ENCODE measurements at places on chromosomes 7 and 10. TPM values are rescaled to one million over a fixed set of nuclear protein-coding genes. Genes with fewer than 3 reads are reported as not detected.

DNA sequence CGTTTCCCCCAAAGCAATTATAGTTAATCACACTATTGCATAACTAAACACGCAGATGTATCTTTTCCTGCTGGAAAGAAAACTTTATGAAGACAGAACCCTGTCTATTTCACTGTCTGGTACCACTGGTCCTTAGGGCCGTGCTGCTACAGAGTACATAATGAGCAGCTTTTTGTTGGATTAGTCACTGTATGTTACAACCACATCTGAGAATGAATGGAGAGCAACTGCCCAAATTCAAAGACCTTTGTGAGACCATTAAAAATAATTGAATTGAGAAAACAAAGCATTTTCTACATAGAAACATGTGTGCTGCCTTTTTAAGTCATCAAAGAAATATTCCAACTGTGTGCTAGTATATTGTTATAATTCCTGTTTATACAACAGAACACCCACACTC lies 111.3 kb upstream of the SORCS1 start:
- DNase-seq, result no peak

The ACSM6 gene
- 0.48 TPM for total RNA-seq

- no peak for DNase-seq
These were observed 53.6 kb upstream of the PODXL start for GRCh38 chr7:131610007-131610406.

The AMZ1 gene
- 0.11 TPM for total RNA-seq

Data from urinary bladder (tissue), 4 donors.